ENCODE measurements at places on chromosomes 3 and 15.

DNA sequence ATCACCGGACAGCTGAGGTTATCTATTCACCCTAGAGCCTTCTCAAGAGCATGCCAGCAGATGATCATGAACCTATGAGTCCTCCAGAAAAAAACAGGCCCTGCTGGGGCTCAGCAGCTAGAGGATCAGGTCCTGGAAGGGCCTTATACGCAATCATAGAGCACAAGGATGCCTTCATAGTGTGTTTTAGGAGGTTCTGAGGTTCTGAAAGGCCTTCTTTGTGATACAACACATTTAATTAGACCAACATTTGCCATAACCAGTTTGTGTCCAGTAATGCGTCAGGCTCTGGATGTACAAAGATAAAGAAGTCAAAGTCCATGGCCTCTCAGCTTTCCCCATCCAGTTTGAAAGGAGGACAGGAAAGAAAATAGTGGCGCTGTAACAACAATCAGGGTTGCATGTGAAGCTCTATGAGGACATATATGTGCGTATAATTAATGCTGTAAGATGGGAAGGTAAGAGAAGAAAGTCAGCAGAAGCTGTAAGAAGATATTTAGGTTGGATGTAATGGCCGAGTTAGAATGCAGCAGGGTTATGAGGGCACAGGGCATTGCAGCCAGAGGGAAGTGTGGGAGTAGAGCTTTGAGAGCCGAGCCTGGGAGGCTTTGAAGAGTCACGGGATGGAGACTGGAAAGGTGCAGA lies 302.6 kb upstream of the TBL1XR1 start:
- no peak for DNase-seq

DNA sequence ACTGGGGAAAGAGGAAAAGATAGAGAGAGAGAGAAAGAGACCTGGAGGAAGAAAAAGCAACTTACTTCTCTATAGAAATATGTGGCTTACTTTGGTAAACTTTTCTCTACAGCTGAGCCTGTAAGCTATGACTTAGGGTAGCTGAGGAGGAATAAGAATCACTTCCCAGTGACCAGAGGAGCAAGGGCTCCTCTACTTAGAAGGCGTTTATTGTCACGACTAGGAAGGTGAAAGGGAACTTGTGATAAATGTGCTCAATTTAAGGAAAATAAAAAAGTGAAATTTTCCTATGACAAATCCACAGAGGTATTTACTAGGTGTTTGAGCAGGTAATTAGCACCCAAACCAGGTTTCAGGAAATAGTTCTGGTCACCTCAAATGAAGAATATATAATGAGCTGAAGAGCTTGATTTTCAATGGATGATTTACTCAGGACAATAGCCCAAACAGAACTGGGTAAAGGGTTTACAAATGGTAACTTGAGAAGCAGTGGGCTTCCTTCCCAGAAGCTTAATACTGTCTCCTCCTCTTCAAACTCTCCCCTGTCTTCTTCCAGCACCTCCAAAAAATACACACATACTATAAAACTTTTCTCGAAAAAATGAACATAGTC lies 46.1 kb downstream of the SOX2 start:
- no peak for DNase-seq

DNA sequence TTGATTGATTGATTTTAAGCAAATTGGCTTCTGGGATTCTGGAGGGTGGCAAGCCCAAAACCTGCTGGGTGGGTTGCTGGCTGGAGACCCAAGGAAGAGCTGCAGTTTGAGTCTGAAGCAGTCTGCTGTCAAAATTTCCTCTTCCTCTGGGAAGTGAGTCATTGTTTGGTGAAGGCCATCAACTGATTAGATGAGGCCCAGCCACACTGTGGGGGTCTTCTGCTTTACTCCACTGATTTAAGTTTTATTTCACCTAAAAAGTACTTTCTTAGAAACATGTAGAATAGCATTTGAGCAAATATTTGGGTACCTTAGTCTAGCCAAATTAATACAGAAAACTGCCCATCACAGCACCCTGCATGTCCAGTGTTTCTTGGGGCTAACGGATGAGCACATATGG lies 33.8 kb downstream of the FAH start:
- DNase-seq = no peak

- no peak for DNase-seq
These were observed 47.6 kb downstream of the RHCG start for GRCh38 chr15:89448825-89449224.

- DNase-seq = peak; percentile 77
These were observed 2.7 kb upstream of the KNSTRN start for GRCh38 chr15:40379853-40380252.

GRCh38 chr3:62131620-62132019 lies 241.7 kb downstream of the FEZF2 start:
- no peak for DNase-seq

- DNase-seq = no peak
These were observed 131.6 kb upstream of the RASGRP1 start for GRCh38 chr15:38696109-38696727.

DNA sequence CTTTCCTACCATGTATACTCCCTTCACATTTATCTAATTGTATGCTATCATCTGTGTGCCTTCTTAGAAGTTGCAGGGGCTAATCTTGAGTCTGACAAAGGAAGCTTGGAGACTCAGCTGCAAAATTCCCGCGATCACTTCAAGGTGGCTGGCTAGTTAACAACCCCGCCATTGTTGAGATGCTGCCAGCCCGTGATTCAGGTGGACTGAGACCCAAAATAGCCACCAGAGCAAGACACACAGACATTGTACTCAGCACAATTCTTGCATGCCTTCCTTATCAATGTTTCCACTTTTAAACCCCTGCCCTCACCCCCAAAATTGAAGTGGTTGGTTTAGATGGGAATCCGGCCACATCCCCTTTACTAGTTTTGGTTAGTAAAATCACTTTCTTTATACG lies 225.8 kb upstream of the ZNF717 start:
- no peak for DNase-seq

- peak; percentile 83 for DNase-seq
These were observed at the start of gene TRANK1 for GRCh38 chr3:36944641-36945270. Gene TRANK1, minus strand, starts transcription at chr3:36945054. Its CDS starts 245 bp downstream, at chr3:36944809.

- no peak for DNase-seq
These were observed 45.0 kb upstream of the PRICKLE2 start for GRCh38 chr3:64270142-64270865.

DNA sequence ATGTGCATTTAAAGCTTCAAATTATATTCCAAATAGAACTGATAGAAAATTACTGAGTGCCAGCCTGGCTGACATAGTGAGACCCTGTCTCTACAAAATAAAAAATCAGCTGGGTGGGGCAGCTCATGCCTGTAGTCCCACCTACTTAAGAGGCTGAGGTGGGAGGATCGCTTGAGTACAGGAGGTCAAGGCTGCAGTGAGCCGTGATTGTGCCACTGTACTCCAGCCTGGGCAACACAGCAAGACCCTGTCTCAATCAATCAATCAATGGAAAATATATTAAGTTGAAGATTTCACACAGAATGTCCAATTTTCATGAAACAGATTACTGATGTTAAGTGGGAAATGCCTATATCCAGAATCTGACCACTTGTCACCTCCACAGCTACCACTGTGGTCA lies 4.1 kb downstream of the MON1A start:
- DNase-seq = no peak

All from tibial artery (tissue), 4 donors.